ENCODE measurements at places on chromosomes 5 and 9.

DNA sequence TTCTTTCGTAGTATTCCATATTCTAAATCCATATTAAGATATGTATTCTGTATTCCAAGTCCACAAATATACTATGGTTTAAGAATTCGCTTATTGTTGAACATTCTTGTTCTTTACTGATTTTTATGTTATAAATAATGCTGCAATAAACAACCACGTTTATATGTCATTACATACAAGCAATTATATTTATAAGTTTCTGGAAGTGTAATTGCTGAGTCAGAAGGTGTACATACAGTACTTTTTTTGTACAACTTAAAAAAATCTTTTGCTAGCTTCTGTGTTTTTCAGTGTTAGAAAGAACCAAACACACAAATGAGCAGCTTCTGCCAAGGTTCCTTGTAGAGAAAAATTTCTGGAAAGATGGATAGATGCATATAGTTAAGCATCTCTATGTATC is 48.6 kb upstream of the TNFAIP8 start:
- DNase-seq, result no peak

GRCh38 chr5:97420646-97421045 is 237.6 kb upstream of the RIOK2 start:
- peak; percentile 17 for DNase-seq

DNA sequence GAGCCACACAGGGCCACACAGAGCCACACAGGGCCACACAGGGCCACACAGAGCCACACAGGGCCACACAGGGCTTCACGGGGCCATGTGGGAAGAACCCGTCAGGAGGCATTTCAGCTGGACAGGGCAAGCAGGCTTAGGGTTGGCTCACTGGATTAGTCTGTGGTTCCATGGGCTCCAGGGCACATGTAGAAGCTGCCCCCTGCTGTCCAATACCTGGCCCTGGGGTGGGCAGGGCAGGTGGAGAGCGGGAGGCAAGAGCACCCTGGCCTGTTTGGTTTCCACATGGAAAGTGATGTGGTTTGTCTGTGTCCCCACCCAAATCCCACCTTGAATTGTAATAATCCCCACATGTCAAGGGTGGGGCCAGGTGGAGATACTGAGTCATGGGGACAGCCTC is 16.4 kb upstream of the LPCAT1 start:
- peak; percentile 47 for DNase-seq

DNA sequence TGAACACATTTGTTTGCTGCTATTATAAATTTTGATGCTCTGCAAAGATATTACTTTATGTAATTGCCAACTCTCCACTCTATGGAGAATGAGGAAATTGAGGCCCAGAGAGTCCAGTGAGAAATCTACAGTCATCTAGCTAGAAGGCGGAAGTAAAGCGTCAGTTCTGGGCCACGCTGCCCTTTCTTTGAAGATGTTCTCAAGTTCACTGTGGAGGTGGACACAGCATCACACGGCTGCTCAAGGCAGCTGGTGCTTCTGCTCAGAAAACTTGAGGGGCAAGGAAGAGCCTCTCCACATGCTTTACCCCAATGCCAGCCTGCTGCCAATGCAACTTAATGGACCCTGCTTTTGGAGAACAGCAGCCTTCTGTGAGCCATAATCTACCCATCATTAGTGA is 96.3 kb downstream of the TTLL11 start:
- no peak for DNase-seq

- DNase-seq, result no peak
Observed at GRCh38 chr9:82254646-82255367, 266.2 kb downstream of the SPATA31D1 start.

DNA sequence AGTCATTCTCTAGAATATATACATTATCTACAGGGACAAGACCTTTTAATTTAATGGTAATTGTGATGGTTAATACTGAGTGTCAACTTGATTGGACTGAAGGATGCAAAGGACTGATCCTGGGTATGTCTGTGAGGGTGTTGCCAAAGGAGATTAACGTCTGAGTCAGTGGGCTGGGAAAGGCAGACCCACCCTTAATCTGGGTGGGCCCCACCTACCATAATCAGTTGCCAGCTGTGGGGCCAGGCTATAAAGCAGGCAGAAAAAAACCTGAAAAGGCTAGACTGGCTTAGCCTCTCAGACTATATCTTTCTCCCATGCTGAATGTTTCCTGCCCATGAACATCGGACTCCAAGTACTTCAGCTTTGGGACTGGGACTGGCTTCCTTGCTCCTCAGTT is 112.2 kb upstream of the SMC2 start:
- peak; percentile 20 for DNase-seq

- DNase-seq, result no peak
Observed at GRCh38 chr5:53151713-53152458, 42.3 kb upstream of the MOCS2 start.

DNA sequence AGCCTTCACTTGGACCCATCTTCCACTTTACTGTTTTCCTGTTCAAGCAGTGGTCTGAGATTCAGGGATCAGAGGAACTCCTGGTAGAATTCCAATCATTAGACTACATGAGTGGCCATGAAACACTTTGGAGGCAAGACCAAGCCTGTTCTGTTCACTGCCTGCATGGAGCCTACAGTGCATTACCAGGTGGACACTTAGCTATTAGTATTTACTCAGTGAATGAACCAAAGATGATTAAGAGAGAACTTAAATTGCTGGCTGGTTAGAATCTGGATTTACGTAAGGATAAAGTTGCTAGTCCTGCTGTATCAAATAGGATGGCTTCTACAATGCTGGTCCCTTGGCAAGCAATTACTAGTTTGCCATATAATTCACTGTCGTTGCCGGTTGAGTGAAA is 245.5 kb downstream of the ARRDC3 start:
- no peak for DNase-seq

GRCh38 chr5:141811287-141812155 is 66.7 kb downstream of the PCDH1 start:
- DNase-seq, result peak; percentile 38

GRCh38 chr5:52842111-52842510 is 54.4 kb downstream of the ITGA1 start:
- DNase-seq, result no peak

GRCh38 chr5:154042766-154043165 is 4.0 kb downstream of the MFAP3 start:
- DNase-seq, result no peak

Measured in WERI-Rb-1 (cell line).